ENCODE measurements at places on chromosomes 5 and 9.

- DNase-seq, result no peak
Measured at GRCh38 chr5:179830818-179831468, 10.2 kb downstream of the SQSTM1 start.

DNA sequence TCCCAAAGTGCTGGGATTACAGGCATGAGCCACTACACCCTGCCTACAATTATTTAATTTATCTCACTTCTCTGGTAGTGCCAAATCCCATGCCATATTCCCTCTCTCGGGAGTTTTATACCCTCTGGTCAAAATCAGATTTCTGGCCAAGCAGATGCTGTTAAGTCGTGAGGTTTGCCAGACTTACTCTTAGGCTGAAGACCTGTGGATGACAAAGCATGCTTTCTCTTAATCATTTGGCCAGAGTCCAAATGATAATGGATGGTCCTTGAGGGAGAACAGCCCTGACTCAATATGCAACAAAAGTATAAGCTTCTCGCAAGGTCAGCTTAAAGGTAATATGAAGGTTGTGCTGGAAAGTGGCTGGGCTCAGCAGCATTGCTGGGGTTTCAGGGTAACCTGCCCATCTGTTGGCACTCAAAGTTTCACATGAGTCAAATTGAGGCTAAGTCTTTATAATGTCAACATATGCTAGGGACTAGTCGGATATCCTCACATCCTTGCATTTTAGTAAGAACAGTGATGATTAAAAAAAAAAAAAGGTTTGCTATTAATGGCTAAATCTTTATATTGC is 280.1 kb downstream of the KIF4B start:
- no peak for DNase-seq

DNA sequence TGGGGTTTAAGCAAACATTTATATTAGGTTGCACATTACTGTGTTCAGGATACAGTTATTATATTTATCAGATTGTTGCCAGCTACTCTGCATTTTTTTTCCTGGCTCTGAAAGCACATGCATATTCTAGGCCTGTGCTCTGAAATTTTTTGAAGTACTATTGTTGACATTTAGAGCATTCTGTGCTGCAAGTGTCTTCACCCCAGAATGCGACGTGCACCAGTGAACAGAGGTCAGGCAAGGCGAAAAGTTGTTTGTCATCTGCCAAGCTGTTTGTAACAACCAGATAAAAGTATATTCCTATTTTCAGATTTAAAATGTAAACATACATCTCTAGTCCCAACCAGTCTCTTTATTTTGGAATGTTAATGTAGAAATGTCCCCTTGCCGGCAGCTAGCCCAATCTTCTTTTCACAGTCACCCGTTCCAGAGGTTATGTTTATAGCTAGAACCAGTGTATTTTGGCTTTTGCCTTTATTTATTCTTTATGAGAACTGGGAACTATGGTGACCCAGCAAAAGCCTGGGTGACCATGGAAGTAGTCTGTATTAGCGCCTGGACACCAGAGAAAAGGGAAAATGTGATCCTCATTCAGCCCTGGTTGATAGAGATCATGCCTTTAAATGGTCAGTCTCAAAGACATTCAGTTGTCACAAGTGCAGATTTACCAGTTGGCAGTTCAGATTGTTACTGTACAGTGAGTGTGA is 84.6 kb downstream of the NDUFAF2 start:
- DNase-seq, result no peak

- DNase-seq, result no peak
Measured at GRCh38 chr5:33794550-33795181, 97.1 kb downstream of the ADAMTS12 start.

DNA sequence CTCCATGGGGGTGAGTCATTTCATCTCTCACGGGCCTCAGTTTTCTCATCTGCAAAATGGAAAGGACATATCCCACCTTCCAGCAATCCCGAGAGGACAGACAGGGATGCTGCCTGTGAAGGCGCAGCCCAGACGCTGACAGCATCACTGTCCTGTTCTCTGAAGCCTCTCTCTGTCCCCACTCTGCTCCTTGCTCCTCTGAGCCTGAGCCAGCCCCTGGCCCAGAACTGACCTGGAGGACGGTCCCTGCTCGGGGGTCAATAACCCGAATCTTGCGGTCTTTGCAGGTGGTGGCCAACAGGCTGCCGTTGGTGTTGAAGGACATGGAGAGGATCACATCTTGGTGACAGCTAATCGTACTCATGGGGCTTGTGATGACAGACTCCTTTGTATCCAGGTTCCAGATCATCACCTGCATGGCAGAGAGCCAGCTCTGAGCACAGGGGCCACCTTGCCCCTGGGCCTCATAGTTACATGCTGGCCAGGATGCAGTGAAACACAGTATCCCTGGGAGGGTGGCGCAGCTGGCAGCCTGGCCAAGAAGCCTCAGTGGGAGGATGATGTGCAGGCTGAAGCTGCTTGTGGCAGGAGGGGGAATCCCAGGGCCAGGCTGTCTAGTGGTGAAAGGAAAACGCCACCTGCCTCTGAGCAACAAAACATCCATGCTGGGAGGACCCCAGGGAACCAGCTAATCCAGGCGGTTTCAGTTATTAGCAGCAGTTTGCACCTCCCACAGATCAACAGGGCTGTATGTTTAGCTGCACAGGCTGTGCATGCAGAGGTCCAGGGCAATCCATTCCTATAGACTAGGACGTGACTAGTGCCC is 14.0 kb upstream of the TRIM14 start:
- DNase-seq, result no peak

All from GM12892 (cell line).